ENCODE measurements at places on chromosomes 2 and 18.

GRCh38 chr2:15560140-15560987, 770 bp downstream of the NBAS start:
- DNase-seq, result peak; percentile 41

DNA sequence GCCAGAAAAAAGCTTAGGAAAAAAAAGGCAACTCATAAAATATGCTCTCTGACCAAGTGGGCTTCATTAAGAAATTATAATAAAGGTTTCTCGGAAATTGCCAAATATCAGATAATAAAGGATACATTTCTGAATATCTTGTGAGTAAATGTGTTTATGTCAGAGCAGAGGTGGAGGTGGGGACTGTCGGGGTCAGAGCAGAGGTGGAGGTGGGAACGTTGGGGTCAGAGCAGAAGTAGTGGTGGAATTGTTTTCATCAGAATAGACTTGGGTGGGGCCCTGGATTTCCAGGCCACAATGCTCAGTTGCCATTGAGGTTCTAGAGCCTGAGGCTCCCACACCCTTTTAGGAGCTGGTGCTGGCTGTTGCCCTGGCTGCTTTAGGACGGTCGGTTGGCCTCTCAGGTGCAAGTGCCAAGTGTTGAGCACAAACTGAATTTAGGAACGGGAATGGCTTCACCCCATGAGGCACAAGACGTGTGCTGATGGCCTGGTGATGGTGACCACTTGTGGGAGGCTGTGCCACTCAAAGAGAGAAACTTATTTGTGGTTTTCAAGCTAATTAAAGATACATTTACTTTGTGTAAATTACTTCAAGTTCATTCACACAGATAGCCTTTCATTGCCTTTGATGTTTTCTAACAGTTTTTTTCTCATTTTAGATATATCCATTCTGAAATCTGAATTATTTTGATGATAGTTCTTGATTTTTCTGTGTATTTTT, 131.5 kb downstream of the ATP9B start:
- no peak for DNase-seq

- no peak for DNase-seq
These were observed 243.8 kb downstream of the FAM210A start for GRCh38 chr18:13482618-13482945.

DNA sequence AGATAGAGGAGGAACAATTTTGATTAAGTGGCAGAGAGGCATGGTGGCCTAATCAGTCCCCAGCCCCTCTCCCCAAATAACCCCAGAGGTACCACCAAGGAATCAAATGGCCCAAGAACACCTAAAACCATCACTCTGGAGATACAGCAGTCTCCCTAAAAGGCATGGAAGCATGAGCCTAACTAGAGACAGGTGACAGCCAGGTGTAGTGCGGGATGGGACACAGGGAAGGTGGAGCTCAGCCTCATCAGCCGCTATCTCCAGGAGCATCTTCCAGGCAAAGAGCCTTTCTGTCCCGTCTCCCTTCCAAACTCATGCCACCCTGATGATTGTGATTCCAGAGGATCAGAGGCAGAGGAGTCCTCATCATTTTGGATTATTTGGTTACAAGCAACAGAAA, 144.7 kb downstream of the COPS8 start:
- no peak for DNase-seq

DNA sequence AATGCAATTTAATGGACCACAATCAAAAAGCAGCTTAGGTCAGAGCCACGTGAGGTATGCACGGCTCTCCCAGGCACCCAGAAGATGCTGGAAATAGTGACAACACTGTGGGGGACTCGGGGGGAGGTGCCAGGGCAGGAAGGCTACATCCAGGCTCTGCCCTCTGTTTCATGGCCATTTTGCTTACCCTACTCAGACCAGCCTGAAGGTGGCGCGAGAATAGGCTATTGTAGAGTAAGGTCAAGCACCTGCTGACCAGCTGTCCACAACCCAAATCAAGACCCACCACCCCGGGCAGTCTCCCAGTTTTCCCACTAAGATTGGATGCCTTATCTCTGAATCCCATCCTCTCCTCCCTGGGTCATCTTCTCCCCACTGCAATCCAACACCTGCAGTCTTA, 115.7 kb downstream of the VIT start:
- DNase-seq, result no peak

- DNase-seq, result no peak
These were observed 14.3 kb downstream of the KCNG2 start for GRCh38 chr18:79812052-79812451.

All from SHP77 treated with DMSO at 0.1 percent for 48 hours (cell line).